ENCODE measurements at places on chromosomes 5 and 9. TPM values are rescaled to one million over a fixed set of nuclear protein-coding genes. Genes with fewer than 3 reads are reported as not detected.

Gene LCN6
- not detected for total RNA-seq

Gene CDC26
- total RNA-seq: 66.0 TPM

Gene IL9
- total RNA-seq: not detected

DNA sequence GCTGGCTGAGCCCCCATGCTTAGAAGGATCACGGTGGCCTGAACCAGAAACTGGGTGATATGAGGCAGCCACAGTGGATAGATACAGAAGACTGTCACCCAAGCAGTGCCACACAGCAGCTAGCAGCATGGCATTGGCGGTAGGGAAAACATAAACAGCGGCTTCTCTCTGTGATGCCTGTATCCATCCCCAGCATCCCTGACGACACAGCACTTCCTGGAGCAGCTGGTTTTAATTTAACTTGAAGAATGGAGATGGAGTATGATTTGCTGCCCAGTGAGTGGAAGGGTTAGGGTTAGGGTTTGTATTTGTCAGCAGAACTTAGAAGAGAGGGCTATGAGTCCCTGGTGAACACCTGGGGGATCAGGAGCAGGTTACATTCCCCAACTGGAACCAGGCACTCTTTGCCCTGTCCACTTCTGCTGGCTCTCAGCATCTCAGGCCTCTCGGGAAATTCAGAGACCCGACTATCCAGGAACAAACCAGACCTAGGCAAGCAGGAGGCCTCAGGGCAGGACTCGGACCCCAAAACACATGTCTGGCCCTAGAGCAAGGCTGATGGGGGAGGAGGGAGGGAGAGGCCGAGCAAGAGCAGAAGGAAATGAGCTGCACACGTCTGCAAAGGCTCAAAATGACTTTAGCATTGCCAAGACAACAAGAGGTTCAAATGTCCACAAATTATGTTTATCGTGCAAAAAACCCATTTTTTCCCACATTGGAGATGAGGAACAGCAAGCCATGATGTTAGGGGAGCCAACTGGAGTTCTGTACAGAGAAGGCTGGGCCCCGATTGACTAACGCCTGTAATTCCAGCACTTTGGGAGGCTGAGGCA is 6.5 kb upstream of the GGTA1 start:
- no peaks in the 10 kb centered on the region for H3K4me1 ChIP-seq
- no peak overlapping the region for H3K27ac ChIP-seq
- peaks cover 31% of the 10 kb centered on the region for H3K27me3 ChIP-seq
- no peaks in the 10 kb centered on the region for H3K36me3 ChIP-seq

DNA sequence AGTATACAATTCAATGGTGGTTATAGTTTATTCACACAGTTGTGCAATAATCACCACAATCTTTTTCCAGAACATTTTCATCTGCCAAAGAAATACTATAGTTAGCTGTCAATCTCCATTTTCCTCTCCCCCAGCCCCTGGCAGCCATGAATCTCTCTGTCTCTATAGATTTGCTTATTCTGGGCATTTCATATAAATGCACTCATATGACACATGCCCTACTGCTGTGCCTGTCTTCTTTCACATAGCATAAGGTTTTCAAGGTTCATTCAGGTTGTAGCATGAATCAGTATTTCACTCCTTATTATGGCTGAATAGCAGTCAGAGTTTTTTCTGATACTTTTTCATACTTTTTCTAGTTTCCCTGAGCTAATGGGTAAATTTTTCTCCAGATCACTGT is 127.6 kb downstream of the HSPA4 start:
- H3K36me3 ChIP-seq: no peaks in the 10 kb centered on the region
- DNase-seq: no peak
- H3K27ac ChIP-seq: no peak overlapping the region
- H3K27me3 ChIP-seq: no peaks in the 10 kb centered on the region
- H3K4me3 ChIP-seq: no peak overlapping the region

GRCh38 chr5:78472469-78473106 is 112.2 kb downstream of the SCAMP1 start:
- no peaks in the 10 kb centered on the region for H3K4me1 ChIP-seq
- no peaks in the 10 kb centered on the region for H3K36me3 ChIP-seq
- H3K4me3 ChIP-seq: no peak overlapping the region
- no peaks in the 10 kb centered on the region for H3K27me3 ChIP-seq

DNA sequence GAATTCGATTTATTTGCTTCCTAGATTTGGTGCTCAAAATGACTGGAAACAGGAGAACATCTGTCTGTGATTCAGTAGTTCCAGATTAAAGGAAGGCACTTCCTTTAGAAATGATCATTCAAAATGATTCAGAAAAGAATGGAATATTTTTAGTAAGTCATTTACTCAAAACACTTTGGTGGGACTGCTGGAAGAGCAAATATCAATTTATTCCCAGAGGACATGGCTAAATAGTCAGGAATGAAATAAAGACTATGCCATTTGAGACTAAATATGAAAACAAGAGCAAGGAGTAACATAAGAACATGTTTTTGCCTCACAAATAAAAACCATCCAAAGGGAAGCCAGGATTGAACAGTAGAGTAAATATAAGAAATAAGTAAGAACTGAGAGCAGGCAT is 138.6 kb upstream of the RASA1 start:
- no peak for DNase-seq
- no peaks in the 10 kb centered on the region for H3K36me3 ChIP-seq
- H3K27ac ChIP-seq: no peak overlapping the region
- H3K4me3 ChIP-seq: no peak overlapping the region
- no peaks in the 10 kb centered on the region for H3K27me3 ChIP-seq

DNA sequence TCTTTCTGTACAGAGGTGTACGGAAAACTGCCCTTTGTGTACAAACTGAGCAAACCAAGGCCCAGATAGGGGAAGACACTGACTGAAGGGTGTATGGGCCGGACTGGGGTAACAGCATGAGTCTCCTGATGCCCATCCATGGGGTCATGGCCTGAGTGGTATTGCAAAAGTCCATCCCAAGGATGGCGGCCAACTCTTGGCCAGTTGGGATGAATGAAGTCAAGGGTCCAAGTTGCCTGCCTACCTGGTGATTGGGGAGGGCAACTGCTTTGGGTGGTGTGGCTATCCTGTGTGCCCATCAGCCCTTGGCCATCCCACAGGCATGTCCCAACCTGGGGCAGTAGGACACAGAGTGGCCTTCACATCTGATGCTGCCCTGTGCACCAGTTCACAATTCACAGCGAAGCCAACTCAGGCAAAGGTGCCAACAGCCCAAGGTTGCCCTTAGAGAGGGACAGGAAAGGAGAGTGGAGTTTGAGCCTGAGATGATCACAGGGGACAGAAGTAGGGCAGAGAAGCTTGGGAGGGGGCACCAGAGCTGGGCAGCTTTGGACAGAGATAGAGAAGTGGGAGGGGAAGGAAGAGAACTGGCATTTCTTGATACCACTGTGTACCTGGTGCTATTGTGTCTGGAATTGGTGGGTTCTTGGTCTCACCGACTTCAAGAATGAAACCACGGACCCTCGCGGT is 46.6 kb downstream of the COL15A1 start:
- H3K27ac ChIP-seq: no peak overlapping the region
- no peaks in the 10 kb centered on the region for H3K27me3 ChIP-seq
- H3K36me3 ChIP-seq: no peaks in the 10 kb centered on the region
- no peaks in the 10 kb centered on the region for H3K4me1 ChIP-seq
